ENCODE measurements at places on chromosomes 1 and 21.

DNA sequence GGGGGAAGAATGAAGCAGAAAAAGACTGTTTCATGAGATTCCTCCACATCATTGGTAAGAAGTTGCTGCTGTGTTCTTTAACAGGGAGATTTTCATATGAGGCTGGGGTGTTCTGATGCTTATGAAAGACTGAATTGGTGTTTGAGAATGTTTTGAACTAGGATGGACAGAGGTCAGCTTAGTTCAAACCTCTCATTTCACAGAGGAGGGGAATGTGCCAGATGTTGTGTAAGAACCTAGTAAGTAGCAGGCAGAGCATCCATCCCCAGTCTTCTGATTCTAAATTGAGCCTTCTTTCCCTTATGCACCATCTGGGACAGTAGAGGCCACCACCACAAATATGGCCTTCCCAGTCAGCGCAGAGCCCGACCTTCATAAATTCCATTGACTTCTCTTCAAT is 43.7 kb downstream of the SAMD13 start:
- no peak for DNase-seq

DNA sequence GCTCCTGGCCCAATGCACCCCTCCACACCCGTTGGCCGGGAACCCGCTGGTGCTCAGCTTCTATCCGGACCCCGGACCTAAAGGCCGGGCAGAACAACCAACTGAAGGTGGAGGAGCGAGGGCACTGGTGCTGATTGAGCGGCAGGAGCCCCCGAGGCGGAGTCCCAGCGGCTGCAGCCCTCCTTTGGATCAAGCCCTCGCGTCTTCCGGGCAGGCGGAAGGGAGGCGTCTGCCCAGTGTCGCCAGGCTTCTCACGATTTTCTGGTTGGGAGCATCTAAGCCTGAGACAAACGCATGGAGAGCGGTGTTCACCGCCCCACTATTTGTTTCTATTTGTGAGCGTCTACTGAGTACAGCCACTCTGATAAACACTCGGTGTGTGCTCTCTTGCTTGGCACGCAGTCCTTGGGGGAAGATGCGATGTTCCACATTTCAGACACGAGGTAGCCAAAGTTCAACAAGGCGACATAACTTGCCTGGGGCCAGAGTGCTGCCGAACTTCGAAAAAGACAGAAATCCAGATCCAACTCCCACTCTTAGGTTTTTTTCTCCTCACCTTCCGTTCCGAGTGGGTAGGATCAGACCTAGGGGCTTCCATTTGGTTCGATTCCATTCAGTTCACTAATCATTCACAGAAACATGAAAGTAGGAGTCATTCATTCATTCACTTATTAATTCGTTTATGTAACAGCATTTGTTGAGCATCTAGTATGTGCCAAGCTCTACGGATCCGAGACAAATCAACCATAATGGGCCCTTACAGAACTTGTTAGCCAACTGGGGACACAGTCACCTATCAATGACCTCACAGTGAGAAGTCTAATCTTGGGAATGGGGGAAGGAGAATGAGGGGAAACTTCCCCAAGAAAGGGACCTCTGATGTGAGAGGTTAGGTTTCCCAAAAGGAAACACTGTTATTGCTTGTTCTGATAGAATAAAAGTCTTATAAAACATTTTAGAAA is 4.9 kb upstream of the DMRTA2 start:
- DNase-seq = no peak

- DNase-seq = peak; percentile 2
These were observed 289.1 kb upstream of the PLD5 start for GRCh38 chr1:242813490-242814091.

DNA sequence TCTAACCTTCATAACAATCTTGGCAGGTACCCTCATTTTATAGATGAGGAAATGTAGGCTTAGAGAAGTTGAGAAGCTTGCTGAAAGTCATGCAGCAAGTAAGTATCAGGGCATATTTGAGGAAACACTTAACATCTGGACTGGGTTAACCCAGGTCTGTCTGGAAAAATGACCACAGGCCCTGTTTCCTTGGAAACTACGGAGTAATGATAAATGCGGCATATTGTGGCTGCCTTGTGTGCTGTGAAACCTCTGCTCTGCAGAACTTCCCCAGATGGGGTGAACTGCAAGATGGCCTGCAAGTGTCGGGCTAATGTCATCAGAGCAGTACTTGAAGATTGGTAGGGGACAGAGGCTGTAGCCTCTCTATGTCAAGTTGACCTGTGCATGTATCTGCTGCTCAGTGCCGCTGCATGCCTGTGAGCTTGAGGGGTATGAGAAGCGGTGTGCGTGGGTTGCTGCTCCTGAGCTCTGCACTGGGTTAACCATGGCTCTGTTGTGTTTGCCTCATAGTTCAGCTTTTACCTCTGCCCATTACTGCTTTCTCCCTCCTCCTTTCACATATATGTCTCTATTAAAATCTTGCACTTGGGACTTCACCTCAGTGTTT is 83.1 kb downstream of the WDR3 start:
- no peak for DNase-seq

DNA sequence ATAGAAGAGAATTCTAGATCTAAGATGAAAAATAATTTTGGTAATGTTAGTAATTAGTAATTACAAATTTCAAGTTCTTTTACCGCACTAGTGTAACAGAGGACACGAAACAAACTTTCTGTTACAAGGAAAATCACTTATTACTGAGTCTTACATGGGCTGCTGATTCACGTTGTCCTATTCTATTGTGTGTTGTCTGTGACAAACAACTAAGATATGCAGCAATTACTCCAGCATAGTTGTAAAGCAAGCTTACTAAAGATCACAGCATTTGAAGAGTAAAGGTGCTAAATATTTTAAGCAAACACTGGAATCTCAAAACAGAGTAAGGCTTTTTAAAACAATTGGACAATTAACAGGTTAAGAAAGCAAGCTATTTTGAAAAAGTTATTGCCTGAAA is 502.3 kb downstream of the KCNT2 start:
- DNase-seq = no peak
